Neuronal stem cell (in vitro differentiated cells): ENCODE measurements at places on chromosomes 1 and 21.

DNA sequence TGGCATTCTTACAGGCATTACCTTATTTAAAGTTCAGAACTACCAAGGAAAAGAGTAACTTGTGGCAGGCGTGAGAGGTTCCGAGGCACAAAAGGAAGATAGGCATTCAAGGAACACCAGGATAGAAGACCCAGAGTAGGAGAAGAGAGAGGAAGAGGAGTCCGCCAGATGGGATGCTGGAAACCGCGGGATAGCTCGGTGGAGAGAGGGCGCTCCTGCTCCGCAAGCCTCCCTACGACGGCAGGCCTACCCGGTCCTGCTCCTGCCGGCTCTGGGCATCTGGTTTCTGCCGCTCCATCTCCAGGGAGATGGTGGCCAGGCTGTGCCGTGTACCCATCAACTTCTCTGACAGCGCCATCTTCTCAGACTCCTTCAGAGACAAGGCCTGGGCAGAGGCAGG is 5.4 kb upstream of the NBPF1 start:
- DNase-seq: no peak

- no peak for DNase-seq
Measured at GRCh38 chr1:36748466-36748865, 265.8 kb upstream of the CSF3R start.

GRCh38 chr1:203640723-203641502 is 14.3 kb downstream of the ATP2B4 start:
- DNase-seq: no peak

DNA sequence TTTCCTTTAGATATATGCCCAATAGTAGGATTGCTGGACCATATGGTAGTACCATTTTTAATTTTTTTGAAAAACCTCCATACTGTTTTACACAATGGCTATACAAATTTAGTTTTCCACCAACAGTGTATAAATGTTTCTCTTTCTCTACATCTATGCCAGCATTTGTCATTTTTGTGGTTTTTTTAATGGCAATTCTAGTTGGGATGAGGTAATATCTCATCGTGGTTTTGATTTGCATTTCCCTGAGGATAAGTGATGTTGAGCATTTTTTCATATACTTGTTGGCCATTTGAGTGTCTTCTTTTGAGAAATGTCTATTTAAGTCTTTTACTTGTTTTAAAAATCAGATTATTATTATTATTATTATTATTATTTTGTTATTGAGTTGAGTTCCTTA is 35.5 kb downstream of the PLA2G4A start:
- no peak for DNase-seq

DNA sequence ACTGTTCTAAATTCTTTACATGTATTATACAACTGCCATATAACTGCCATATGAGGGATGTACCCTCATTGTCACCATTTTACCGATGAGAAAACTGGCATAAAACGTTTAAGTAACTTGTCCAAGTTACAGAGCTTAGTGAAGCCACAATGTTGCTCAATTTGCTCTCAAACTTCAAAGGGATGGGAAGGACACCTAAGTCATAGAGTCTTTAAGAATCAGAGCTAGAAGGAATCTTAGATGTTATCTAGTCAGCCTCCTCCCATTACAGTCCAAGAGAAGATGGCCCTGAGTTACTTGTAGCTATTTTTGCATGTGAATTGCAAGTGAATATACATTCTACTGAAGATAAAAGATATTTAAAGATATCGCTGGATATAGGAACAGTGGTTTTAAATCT is 31.7 kb downstream of the SELL start:
- DNase-seq: no peak

- DNase-seq: no peak
Measured at GRCh38 chr1:53964109-53964508, 18.0 kb downstream of the LRRC42 start.

- no peak for DNase-seq
Measured at GRCh38 chr1:147771226-147772125, 11.1 kb upstream of the GJA5 start.

- no peak for DNase-seq
Measured at GRCh38 chr1:59733443-59734141, 81.2 kb upstream of the HOOK1 start.

DNA sequence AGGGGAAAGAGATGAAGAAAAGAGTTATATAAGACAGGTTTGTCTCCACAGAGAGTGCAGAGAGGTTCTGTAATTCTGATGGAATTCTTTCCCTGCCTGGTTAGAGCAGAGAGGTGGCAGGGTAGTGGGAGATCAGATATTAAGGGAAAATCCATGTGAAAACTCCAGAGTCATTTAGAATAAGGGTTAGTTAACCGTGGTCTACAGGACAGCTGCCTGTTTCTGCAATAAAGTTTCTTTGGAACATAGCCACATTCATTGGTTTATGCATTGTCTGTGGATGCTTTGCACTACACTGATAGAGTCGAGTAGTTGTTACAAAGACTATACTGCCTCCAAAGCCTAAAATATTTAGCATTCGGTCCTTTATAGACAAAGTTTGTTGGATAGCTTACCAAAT is 55.6 kb downstream of the LRRC8D start:
- DNase-seq: no peak

DNA sequence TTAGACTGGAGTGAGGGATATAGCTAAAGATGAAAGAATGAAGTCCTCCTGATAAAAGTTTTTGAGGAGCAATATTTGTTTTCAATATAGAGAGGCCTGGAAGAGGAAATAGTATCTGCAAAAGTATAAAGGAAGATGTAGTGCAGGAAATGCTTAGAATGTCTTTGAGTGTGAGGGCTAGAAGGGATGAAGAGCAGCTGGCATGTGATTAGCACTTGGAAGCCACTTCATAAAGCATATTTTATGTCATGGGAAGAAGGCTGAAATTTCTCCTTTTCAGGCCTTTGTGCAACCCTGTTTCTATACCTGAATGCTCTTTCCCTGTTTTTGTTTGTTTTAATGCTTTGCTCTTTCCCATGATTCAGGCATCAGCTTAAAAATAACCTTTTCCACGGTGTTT is 323.3 kb upstream of the DEPDC1 start:
- DNase-seq: no peak

DNA sequence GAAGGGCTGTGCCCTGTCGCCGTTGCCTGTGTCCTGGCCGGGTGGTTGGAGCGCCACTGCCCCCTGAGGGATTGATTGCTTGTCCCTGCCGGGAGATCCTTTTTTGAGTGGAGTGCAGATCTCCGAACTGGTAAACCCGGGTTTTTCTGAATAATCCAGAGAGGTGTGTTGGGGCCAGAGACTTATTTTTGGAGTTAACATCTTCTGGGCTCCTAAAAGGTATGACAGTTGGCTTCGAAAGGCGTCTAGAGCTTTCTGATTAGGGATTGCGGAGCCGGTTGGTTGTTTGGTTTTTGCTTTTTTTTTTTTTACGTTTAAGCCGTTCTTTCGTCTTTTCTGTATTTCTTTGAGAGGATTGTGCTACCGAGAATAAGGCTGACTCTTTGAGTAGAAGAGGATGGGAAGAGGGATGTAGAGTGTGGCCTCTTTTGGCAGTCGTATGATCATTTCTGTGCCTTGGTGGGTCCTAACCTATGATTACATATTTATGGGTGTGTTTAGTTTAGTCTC is 756 bp downstream of the RLF start:
- no peak for DNase-seq

DNA sequence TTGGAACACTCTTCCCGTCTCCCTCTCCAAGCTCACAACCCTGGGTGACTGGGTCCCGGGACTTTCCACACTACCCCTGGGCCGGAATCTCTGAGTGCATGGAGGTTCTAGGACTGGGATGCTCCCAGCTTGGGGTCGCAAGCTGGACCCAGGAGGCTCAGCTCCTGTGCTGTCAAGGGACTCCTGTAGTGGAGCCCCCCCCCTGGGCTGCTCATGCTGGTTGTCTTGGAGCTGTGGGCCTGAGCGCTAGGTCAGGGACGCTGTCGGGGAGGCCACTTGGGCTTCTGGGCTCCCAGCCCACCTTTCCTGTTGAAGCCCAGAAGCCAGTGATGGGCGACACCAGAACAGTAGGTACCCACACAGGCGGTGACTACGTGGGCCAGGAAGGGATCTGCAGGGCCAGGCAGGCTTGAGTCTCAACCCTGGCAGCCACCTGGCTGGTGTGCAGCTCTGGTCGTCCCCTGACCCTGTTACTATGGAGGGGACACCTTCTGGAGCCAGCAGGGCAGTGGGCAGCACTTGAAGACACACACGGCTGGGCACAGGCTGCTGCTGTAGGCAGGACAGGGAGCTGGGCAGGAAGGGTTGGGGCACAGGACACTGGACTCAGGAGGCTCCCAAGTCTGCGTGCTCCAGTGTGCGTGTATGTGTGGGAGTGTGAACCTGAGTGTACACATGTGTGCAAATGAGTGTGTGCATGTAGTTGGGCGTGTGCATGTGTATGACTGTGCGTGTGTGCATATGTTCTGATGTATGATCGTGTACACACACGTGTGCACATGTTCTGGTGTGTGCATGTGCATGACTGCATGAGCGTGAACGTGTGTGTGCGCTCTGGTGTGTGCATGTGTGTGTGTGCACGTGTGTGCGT is 3.0 kb downstream of the MMEL1 start:
- no peak for DNase-seq

DNA sequence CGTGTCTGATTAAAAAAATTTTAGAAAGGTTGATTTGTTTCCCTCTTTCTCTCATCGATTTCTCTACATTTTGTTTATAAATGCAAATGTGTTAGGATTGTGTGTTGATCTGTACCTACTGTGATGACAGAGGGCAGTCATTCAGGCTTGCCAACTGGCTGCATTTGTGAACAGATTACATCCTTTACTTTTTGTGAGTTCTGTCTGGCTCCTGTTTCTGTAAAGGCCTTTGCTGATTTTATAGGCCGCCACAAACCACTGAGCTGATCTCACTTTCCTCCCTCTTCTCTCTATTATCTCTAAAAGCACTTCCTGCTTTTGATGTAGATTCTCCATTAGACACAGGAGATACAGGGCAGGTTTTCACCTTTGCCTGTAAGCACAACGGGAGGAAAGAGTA is 106.8 kb downstream of the ESRRG start:
- DNase-seq: no peak

GRCh38 chr1:184407816-184408510 is 21.1 kb downstream of the C1orf21 start:
- DNase-seq: no peak

DNA sequence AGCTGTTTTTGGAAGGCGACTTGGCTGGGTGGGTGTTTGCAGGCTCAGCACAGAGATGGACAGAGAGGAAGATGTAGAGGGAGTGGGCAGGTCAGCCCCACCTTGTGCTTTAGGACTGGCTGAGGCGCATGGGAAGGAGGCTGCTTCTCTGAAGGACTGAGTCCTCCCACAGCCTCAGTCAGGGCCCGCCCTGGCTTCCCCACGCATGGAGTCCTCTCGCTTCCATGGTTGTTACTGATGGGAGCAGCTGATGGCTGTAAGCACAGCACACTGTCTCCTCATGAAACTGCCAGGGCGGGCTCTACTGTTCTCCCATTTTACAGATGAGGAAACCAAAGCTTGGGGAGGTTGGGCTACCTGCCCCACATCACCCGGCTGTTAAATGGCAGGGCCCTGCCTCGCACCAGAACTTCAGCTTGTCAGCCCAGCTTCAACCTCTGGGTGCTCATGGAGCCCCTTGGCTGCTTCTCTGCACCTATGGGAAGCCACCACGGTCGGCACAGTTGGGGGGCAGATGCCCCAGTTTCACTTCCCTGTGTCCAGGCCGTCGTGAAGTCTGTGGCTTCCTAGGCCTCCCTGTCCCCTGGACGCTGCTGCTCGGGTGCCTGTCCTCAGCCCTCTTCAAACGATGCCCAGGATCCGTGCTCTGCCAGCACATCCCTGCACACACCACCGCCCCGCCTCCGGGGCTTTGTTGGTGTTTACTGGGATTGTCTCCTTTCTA is 2.4 kb downstream of the TMEM201 start:
- DNase-seq: no peak

- DNase-seq: no peak
Measured at GRCh38 chr1:79373481-79374125, 367.1 kb upstream of the ADGRL4 start.

GRCh38 chr1:153937331-153937730 is 9.2 kb downstream of the DENND4B start:
- no peak for DNase-seq

DNA sequence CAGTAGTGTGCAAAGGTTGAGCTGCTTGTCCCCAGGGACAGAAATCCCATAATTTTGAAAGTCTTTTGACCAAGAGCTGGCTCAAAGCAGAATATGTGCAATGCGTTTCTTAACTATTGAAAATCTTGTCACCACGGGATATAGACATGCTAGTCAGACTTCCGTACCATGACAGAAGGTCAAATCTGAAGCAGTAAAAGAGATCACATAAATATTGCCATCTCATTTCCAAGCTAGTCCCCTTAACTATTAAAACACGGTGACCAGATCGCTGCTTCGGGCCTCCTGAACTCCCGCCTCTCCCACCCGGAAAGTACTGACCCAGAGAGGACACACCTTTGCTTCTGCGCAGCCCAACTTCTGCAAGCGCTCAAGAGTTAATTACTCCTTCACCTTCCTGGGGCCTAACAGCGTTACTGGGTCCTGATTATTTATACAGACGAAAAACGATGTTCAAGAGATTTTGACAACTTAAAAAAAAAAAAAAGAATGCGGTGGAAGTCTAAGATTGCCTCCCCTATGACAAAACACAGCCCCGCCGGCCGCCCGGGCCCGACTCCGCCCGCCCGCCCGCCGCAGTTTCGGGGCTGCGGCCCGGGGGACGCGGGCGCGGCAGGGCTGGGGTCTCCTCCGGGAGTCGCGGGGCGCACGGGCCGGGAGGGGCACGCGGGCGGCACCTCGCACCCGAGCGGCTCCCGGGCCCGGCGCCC is 692 bp downstream of the SORT1 start:
- no peak for DNase-seq

DNA sequence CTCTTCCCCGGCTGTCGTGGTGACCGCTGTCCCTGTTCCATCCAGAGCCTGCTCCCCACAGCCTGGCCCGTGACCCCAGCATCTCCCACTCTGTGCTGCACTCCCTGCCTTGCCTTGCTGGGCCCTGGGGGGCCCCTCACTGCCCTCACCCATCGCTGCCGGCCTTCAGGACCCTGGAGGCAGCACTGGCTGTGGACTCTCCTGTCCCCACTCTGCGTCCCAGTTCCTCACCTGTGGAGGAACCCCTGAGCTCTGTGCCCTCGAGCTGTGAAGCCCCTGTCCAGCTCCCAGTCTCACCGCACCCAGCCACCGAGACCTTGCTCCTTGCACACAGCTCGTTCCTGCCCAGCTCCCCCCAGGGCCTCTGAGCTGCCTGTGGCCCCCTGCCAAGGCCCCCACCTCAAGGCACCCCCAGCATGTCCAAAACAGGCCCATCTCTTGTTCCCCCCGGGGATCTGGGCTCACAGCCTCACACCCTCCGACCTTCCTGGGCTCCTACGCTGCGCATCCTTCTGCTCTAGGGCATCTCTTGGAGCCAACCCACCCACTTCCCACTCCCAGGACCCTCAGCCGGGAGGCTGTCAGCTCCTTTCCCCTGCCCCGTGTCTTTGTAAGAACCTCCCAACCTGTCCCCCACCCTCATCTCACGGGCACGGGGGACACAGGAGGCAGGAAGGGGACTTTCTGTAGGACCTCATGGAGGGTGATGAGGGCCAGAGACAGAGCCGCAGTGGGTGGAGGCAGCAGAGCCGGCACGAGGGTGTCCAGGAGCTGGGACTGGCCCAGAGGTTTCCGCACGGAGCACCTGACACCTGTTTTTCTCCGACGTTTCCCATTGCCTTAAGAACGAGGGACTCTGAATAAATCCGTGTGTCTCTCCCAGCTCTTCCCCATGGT is 109.3 kb downstream of the WDR4 start:
- DNase-seq: no peak

- no peak for DNase-seq
Measured at GRCh38 chr1:11098931-11099309, 749 bp downstream of the EXOSC10 start.

GRCh38 chr1:174799136-174799479 is 200.6 kb upstream of the CACYBP start:
- no peak for DNase-seq
